ENCODE measurements at places on chromosomes 7 and 10.

- DNase-seq: no peak
These were observed 3.5 kb downstream of the FAM180A start for GRCh38 chr7:135744938-135745702.

GRCh38 chr7:105885387-105886111 lies 9.2 kb upstream of the ATXN7L1 start:
- peak; percentile 73 for DNase-seq

- DNase-seq: peak; percentile 52
These were observed 8.4 kb downstream of the ETV1 start for GRCh38 chr7:13981070-13981469.

DNA sequence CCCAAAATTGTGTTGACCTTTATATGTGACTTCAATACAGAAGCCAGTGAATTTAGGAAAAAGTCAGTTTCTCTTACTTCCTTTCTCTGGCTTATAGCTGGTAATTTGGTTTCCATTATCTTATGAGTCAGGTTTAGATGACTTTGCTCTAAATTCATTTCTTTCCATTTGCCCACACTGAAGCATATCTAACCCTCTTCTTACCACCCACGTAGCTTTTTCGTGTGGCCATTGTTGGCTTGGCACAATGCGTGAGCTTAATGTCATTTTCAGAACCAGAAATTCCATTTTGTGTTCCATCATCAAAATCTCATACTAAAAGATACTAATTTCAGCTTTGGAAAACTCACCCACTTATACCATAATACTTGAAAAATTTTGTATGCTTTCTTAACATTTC lies 271.2 kb downstream of the INHBA start:
- no peak for DNase-seq

DNA sequence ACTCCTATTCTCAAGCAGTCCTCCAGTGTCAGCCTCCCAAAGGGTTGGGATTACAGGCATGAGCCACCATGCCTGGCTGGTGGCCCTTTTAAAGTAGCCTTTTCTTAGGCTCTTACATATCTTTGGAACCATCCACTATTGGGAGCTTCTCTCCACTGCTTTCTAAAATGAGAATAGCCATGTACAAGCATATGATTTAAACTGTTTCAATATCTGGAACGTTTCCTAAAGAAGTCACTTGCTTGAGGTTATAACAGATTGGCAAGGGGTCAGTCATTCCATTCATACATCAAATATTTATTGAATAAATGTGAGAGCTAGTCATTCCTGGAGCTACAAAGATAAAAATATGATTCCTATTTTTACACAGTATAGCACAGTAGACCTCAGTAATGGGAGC lies 97.4 kb upstream of the LRGUK start:
- DNase-seq: no peak

DNA sequence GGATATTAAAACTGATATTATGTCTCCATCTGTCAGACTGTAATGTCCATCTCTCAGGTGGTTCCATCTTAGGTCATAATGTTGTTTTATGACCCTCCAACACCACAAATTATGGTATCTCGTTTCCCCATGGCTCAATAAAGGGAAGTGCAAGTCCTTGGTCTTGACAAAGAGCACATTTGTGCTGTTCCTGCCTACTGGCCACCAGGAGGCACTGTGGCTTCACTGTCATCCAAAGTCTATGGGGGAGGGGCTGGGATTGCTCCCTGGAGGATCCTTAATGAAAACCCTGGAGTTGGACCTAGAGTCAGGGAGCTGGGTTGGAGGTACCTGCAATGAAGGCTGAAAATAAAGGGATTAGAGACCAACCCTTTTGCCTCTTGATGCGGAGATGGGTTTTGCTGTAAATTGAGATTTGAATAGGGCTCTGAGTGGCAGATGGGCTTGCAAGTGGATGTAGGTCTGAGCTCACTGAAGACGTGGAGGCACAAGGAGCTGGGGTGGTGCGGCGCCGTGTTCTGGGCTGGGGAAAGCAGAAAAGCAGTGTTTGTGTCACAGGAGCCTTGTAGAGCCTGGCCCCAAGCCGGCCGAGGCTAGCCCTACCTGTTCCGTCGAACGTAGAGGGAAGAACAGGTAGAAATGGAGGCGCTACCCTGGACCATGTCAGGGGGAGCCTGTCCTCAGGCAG lies 180.5 kb upstream of the PRSS58 start:
- DNase-seq: no peak

- no peak for DNase-seq
These were observed 73.3 kb upstream of the GHITM start for GRCh38 chr10:84065804-84066601.

DNA sequence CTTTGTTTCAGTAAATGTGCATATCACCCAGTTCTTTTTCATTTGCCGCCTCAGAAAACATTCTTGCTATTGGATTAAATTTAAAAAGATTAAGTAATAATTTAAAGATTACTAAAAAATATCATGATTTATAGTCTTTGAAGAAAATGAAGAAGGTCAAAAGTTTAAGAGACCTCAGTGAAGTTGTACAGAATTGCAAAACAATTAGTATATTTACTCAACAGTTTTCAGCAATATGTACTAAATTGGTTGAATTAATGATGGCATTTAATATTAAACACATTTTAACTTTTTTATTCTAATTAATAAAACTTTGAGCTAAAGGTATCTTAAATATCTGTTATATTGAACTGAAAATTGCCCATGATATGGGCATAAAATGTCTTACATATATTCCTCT lies 49.9 kb upstream of the KLF6 start:
- no peak for DNase-seq

GRCh38 chr10:110455446-110455845 lies 42.3 kb upstream of the DUSP5 start:
- peak; percentile 10 for DNase-seq

DNA sequence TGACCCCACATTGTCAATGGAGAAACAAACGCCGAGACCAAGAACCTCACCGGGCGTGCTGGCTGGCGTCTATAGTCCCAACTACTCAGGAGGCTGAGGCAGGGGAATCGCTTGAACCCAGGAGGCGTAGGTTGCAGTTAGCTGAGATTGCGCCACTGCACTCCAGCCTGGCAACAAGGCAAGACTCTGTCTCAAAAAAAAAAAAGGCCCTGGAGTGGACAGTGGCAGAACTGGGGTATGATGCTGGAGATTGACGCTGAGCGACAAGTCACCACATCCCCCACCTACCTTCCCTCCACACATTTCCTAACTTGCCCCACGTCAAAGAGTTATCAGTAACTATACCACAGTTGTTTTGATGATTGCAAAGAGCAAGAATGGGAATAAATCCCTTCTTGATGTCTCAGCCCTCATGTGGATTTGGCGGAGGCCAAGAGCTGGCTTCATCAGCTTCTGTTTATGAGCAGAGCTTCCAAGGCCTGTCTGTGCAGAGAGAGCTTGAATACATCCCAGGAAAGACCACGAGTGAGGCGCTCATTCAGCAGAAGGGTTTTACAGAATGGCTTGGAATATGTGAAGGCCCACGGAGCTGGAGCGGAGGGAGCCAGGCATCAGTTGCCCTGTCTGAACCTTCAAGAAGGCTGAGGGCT lies 28.0 kb upstream of the TNS3 start:
- no peak for DNase-seq

DNA sequence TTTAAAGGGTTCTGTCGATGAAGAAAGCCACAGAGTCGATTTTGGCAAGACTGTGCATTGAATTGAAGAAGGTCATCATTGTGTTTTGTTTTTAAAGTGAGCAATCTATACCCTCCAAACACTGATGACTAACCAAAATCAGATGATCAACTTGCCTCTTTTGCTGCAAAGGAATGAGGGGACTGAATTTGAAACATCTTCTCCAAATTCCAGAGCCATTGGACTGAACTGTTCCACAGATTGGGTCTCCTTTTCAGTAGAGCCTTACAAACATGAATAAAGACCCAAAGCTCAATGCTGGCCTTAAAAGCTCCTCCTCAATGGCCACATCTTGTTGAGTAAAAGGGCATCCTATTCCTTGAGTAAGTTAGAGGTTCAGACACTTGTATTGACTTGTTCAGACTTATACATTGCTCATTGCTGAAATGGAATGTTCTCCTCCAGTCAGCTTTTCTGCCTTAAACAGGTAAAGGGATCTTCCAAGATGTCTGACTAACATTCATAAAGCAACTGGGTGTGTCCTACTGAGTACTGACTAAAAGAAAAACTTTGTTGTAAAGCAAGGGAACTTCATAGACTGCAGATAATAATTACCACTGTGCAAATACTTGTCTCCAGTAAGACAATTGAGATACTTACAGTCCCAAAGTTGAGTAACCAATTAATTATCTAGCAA lies 630.6 kb downstream of the KCNMA1 start:
- no peak for DNase-seq

- DNase-seq: no peak
These were observed 165.2 kb upstream of the AUTS2 start for GRCh38 chr7:69433081-69433480.

DNA sequence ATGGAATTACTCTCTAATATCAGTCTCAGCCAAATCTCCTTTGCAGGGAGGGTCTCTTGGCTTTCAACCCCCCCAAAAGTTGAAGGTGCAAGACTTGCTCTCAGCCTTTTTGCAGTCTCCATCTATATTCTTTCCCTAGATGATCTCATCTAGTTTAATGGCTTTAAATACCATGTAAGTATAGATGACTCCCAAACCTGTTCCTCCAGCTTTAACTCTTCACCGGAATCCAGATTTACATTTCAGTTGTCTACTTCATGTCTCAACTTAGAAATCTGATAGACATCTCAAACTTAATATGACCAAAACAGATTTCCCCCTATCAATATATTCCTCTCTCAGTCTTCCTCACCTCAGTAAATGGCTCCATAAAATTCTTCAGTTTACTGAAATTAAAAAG lies 9.9 kb upstream of the TAS2R41 start:
- no peak for DNase-seq

- no peak for DNase-seq
These were observed 189.2 kb downstream of the FAM107B start for GRCh38 chr10:14585287-14586193.

GRCh38 chr10:69065406-69066361 lies 22.2 kb upstream of the SRGN start:
- DNase-seq: peak; percentile 37

GRCh38 chr10:11381023-11381422 lies 230.4 kb downstream of the USP6NL start:
- no peak for DNase-seq

- DNase-seq: no peak
These were observed 22.4 kb downstream of the LDB3 start for GRCh38 chr10:86690657-86691084.

DNA sequence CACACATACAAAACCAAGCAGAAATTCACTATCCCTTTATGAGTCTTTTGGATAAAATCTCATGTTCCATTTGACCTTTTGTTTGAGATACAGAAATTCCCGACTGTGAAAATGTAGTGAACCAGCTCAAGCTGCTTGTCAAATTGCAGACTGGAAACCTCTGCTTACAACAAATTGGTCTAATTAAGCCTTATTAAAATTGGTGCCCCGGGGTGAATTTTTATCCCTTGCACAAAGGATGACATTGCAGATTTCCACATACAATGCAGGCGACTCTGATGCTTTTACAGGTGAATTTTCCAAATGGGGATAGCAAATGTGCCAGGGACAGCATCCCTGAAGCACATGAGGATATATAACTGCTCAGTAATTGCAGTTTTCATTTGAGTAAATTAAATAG lies 257.3 kb downstream of the BMPER start:
- no peak for DNase-seq
